CD4-positive, alpha-beta T cell treated with Interleukin-17A for 1 hour (primary cell): ENCODE measurements at places on chromosomes 7 and 10.

GRCh38 chr7:68776326-68776725, 821.9 kb upstream of the AUTS2 start:
- DNase-seq = no peak

DNA sequence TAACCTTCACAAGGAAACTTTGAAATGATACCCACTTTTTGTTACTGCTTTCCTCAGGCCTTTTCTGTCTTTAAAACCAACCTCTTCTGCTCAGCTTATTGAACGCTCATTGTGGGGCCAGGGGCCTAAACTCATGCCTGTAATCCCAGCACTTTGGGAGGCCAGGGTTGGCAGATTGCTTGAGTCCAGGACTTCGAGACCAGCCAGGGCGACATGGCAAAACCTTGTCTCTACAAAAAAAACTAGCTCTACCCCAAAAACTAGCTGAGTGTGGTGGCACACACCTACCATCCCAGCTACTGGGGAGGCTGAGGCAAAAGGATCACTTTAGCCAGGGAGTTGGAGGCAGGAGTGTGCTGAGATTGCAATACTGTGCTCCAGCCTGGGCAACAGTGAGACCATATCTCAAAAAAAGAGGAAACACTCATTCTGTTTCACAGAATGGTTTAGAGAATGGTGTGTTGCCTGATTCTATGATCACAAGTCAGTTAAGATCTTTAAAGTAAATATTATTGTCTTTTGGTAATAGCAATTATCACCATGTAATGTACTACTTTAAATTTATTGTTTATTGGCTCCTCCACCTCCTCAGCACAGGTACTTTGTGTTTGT, 51.1 kb downstream of the KCTD7 start:
- DNase-seq = no peak

- no peak for DNase-seq
Observed at GRCh38 chr7:2640482-2640830, 8.7 kb downstream of the TTYH3 start.

DNA sequence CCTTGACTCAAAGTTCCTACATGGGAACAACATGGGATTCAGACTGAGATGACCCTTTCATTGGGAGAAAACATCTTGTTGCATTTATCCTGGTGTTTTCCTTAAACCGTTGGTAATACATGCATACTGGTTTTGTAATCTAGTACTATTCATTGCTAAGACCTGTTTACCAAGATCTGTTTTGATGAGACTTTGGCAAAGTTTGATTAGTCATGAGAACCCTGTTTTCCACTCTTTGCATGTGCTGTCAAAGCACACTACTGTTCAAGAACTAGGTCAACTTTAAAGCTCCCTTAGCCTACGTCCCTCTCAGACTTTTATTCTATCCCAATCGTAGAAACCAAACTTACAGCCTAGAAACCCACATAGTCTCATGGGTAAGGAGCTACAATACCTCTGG, 650.9 kb downstream of the GATA3 start:
- no peak for DNase-seq

- no peak for DNase-seq
Observed at GRCh38 chr7:22361795-22362194, 4.8 kb upstream of the RAPGEF5 start.

DNA sequence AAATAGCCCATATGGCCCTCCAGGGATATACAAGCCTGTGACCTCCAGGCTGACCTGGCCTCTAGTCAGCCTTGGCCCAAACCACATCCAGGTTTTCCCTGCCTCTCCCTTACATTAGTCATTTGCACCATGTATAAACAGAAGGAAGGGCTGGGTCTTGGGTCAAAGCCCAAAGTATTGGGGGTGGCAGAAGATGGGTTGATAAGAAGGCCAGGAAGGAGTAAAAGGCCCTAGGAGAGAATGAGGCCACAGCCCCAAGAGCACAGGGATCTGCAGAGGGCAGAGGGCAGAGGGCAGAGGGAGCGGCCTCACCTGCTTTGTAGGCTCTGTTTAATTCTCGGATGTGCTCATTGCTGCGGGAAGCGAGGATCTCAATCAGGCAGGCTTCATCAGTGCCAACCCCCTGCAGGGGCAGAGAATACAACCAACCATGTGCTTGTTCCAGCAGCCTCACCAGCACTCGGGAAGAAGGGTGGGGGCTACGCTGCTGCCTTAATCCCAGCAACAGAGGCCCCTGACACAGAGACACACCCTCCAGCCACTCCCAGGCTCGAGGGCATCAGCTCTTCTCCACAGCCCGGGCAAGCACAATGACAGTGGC, 31.3 kb downstream of the PLAC9 start:
- no peak for DNase-seq

GRCh38 chr10:95196046-95196445, 2.0 kb downstream of the ACSM6 start:
- no peak for DNase-seq

DNA sequence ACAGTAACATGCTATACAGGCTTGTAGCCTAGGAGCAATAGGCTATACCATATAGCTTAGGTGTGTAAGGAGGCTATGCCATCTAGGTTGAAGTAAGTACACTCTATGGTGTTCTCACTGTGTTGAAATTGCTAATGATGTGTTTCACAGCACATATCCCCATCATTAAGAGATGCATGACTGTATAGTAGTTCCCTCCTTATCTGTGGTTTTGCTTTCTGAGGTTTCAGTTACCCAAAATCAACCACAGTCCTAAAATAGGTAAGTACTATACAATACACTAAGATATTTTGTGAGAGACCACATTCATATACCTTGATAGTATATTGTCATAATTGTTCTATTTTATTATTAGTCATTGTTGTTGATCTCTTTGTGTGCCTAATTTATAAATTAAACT, 12.7 kb downstream of the FZD1 start:
- DNase-seq = no peak

DNA sequence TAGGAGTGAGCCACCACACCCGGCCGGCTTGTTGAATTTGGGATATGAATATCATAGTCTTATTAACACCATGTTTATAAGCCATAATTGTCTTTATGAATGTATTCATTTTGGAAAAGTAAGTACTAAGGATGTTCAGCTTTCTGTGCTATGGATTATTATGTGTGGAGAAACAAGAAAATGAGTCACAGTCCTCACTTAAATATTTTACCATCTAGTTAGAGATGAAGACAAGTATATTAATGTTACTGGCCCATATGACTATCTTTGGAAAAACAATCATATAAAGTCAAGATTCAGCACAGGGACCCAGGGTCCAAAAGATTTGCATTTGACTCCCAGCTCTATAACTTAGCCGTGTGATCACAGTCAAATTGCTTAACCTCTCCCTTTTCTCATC, 9.8 kb upstream of the TOMM7 start:
- no peak for DNase-seq

- DNase-seq = no peak
Observed at GRCh38 chr7:82715344-82715743, 271.8 kb upstream of the CACNA2D1 start.

DNA sequence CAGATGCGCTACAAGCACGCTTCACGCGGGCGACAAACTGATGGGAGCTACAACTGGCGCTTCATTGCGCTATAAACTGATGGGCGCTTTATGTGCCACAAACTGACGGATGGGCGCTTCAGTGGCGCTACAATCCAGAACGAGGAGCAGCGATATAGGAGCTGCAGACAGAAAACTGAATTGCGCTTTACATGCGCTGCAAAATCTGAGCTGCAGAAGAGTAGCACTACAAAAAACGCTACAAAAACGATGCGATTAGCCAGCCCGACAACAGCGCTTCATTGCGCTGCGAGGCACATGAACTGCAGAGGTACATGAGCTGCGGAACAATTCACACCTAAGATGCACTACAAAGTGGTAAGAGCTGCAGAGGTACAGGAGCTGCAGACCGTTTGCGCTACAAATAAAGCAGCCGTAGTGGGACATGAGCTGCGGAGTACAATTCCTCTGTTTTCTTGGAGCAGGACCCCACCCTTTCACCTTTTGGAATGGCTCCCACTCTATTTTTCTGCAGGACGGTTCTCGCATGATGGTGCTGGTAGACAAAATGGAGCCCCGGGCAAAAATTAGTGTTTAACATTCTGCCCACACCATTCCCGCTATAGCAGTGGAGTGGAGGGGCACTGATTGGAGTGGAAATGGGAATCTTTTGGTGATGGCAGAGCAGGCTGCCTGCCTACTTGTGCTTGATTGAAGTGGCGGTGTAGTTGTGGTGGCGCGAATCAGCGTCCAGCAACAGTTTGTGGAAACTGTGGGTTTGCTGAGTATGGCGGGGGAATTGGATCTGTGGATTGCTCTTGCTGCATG, 1.2 kb upstream of the SGCE start:
- peak; percentile 30 for DNase-seq

DNA sequence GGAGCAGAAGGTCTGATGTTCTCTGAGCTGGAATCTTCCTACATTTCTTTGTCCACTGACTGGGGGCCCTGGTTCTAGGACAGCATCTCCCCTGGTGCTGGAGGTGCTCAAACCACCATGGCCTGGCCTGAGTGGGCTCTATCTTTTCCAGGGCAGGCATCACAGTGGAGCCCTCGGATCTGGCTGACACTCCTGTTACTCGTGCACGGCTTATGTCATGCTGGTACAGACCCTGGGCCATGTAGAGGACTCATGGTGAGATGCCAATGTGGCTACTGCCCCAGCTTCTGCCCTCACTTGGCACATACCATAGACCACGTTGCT, 96.0 kb downstream of the HIPK2 start:
- no peak for DNase-seq

DNA sequence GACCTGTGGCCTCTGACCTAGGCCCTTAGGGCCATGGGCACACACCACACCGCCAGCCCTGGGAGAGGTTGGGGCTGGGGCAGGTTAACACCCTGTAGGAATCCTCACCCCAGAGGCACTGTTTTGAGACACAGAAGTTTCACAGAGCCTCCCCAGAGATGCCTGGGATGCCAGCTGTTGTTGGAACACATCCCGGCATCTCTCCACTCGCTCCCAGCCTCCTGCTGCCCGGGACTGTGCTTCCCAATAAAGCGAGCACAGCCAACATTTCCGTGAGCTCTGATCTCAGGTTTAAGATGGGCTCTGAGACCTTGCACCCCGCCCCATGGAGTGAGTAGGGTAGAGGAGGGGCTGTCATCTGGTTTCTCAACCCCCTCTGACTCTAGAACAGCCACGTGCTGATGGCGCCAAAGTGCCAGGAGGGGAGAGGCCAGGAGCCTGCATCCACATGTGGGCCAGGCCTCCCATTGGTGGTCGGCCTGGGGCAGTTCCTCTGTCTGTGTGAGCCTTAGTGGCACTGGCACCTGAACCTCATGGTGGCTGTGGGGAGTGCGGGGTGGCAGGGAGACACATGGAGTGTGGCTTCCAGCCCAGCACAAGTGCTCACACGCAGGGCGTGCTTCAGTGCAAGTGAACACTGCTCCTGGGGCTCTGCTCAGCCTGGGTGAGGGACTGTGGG, 54.7 kb downstream of the RASGEF1A start:
- no peak for DNase-seq

GRCh38 chr10:119416855-119417254, 125.7 kb downstream of the RGS10 start:
- peak; percentile 73 for DNase-seq

GRCh38 chr10:98268694-98269431, 869 bp upstream of the LOXL4 start:
- no peak for DNase-seq

- no peak for DNase-seq
Observed at GRCh38 chr7:120985839-120986238, 2.7 kb upstream of the CPED1 start.

DNA sequence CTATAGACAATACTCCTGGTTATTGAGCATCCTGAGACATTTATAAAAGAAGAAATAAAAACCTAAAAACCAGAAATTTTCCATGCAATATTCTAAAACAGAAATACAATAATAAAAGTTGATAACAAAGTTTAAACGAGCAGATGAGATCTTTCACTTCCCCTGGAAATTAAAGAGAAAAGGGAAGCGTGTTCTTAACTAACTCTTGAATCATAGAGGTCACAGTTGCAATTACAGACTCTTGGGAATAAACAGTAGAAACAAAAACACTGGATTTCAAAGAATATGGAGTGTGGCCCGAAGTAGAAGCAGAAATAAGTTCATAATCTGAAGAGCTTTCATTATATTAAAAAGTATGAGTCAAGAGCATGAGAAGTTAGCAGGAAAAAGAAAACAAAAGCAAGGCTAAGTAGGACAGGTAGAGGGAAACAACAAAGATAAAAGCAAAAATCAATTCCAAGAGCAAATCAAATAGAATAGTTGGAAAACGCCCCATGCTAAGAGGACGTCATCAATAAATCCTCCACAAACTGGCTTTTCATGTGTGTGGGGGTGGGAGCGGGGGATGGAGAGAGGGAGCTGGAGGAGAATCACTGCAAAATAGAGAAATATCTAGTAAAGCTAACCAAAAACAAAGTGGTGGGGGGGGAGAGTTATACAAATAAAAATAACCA, 55.2 kb upstream of the C10orf71 start:
- no peak for DNase-seq

- peak; percentile 7 for DNase-seq
Observed at GRCh38 chr10:96511044-96511945, 2.4 kb downstream of the TLL2 start.

- no peak for DNase-seq
Observed at GRCh38 chr10:103882285-103883007, 27.1 kb upstream of the SH3PXD2A start.

GRCh38 chr10:76206797-76207352, 775.5 kb downstream of the LRMDA start:
- DNase-seq = no peak

GRCh38 chr10:122475591-122476332, 14.4 kb downstream of the HTRA1 start:
- DNase-seq = no peak

- DNase-seq = no peak
Observed at GRCh38 chr10:86389441-86390193, 23.0 kb upstream of the GRID1 start.

- DNase-seq = no peak
Observed at GRCh38 chr7:11005202-11005601, 31.5 kb downstream of the PHF14 start.
